Heart right ventricle (tissue), 16 donors: ENCODE measurements at places on chromosomes 11 and 22. TPM values are rescaled to one million over a fixed set of nuclear protein-coding genes. Genes with fewer than 3 reads are reported as not detected.
A peak's percentile ranks its signal among the peaks of the same experiment; 100 is the strongest.

DNA sequence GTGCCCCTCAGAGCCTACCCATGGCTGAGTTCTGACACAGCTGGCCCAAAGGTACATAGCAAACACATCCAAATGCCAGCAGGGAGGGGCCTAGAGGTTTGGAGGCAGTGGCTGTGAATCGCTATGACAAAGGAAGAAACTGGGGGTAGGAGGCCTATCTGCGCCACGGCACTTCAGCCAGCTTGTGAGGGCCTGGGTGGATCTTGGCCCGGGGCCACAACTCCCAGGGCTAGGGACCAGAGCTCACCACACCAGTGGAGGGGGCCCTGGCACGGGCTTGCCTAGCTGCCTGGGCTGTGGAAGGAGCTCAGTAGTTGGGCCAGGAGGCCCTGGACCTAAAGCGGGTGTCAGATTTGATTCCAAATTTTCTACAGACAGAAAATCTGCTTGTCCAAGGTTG, 9.4 kb upstream of the NAP1L4 start:
- no peak overlapping the region for H3K27ac ChIP-seq
- H3K36me3 ChIP-seq, result no peaks in the 10 kb centered on the region
- H3K4me1 ChIP-seq, result peaks cover 15% of the 10 kb centered on the region
- DNase-seq, result peak; percentile 62
- no peaks in the 10 kb centered on the region for H3K27me3 ChIP-seq

Gene SDHD
- total RNA-seq, result 228 TPM

GRCh38 chr11:130872981-130873380, 43.3 kb downstream of the SNX19 start:
- H3K4me1 ChIP-seq, result peaks cover 49% of the 10 kb centered on the region
- no peak overlapping the region for H3K4me3 ChIP-seq
- peak overlapping the region; percentile 59 for H3K27ac ChIP-seq
- peaks cover 23% of the 10 kb centered on the region for H3K36me3 ChIP-seq

DNA sequence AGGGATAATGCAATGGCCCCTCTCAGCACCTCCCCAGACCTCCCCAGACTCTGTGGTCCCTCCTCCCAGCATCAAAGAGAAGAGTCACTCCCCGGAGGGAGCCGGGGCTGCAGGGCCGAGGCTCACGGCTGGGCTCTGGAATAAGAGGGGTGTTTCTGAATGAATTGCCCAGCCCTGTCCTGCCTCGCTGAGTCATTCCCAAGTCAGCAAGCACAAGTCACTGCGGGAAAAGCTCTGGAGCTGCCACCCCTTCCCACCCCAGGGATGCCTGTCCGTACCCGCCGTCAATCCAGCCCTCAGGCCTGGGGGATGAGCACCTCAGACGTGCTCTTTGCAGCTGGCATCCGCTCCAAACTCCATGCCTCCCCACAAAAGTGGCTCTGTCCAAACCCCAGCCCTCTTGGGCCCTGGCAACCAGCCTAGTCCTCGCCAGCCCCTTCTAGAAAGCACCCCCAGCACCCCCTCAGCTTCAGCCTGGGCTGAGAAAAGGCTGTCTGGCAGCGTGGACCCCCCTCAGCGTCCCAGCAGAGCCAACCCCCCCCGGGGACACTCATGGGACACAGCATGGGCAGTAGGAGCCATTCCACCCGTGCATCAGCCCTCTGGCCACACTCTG, 22.7 kb downstream of the CELSR1 start:
- H3K4me1 ChIP-seq, result no peaks in the 10 kb centered on the region
- H3K27me3 ChIP-seq, result no peaks in the 10 kb centered on the region
- H3K4me3 ChIP-seq, result no peak overlapping the region
- no peaks in the 10 kb centered on the region for H3K36me3 ChIP-seq
- no peak for DNase-seq
